ENCODE measurements at places on chromosomes 2 and 18.
A peak's percentile ranks its signal among the peaks of the same experiment; 100 is the strongest.

GRCh38 chr2:21617885-21618434 is 494.2 kb downstream of the TDRD15 start:
- no peak for DNase-seq

GRCh38 chr18:49141491-49141890 is 190.7 kb upstream of the SMAD7 start:
- no peak for DNase-seq

DNA sequence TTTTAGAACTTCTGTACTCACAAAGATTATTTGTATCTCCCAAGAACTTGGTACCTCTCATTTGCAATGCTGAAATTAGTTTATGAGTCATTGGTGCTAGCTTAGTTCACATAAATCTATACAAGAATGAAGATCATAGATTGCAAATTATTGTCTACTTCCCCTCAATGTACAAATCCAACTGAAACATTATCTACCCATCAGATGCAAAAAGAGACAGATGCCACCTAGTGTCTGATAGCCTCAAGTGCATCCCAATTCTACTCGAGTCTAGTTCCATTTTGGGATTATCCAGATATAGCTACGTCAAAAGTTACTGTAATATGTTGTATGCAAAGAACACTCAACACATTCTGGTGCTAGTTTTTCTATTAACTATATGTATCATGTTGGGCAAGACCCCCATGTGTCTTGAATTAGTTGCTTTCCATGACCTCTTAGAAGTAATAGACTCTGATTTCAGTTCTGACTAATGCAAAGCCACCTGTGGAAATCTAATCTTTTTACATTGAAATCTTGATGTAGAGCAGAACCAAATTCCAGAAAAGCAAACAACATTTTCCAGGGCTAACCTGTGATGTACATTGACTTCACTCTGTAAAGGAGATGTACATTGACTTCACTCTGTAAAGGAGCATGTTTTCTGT is 210.0 kb downstream of the RBM43 start:
- DNase-seq: peak; percentile 77

GRCh38 chr2:206415618-206416243 is 27.6 kb upstream of the ADAM23 start:
- DNase-seq: no peak

DNA sequence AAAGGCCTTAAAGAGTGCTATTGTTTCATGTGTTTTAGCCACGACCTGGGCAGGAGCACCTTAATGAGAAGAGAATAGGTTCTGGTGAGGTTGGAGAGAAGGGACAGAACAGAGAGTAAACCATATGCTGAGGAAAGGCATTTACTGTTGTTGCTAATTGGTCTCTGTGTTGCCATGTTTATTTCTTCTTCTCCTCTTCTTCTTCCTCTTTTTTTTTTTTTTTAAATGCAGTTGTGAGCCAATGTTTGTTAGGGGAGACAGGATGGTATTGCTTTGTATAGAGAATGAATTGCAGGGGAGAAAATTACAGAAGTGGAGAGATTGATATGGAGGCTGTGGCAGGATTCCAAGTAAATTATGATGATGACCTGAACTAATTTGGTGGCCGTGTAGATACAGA is 2.6 kb downstream of the SCN9A start:
- no peak for DNase-seq

DNA sequence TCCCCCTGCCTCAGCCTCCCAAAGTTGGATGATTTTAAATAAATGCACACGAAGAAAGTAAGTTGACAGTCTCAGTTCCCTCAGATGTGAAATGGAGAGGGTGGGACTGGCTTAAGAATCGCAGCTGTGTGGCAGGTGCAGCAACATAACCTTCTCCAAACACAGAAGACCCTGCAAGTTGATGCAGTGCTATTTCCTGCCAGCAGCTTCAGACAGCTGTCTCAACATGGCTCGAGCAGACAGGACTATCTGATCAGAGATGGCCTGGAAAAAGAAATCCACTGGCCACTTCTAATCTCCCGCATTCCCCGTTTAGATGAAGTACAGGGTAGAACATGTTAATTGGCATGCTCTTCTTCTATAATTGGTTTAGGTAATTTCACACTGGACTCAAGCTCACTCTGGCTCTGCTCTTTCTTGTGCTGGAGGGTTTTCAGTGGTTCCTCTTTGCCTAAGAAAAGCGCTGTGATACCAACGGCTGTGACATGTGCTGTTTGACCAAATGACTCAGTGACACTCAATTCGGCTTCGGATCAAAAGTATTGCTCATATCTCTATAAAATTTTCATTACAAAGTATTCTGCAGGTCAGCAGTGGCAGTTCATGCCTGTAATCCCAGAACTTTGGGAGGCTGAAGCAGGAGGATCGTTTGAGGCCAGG is 40.2 kb downstream of the MYOM1 start:
- no peak for DNase-seq

GRCh38 chr2:66526180-66526579 is 91.3 kb downstream of the MEIS1 start:
- DNase-seq: no peak

DNA sequence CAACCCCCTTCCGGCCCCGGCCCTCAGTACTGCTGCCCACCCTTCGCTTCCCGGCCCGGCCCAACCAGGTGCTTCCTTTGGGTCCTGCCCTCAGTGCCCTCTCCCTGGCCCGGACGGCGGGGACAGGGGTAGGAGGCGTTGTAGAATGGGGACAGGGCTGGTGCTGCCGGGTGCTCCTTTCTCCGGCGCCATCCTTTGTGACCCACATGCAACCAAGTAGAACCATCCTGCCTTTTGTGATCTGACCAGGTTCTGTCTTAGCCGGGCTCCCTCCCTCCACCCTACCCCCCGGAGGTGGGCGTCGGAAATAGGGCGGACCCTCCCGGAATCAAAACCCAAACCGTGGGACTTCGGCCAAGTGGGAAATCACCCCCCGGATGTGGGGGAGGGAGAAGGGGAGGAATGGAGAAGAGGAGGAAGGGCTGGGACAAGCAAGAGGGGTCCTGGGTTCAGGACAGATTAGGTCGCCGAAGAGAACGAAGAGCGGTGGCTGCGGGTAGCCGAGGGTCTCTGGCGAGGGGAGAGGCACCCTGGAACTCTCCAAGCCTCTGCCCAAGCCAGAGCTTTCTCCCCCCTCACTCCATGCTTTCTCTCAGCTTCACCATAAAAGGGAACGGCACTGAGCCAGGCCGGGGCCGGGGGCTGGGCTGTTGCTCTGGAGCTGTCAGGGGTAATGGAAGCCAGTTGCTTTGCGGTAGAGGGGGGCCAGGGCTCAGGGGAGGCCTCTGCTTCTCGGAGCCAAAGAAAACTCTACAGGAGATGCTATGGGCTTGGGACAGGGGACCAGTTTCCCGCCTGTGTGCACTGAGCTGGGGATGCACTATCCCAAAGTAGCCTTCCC is 756 bp upstream of the OST4 start:
- DNase-seq: no peak

DNA sequence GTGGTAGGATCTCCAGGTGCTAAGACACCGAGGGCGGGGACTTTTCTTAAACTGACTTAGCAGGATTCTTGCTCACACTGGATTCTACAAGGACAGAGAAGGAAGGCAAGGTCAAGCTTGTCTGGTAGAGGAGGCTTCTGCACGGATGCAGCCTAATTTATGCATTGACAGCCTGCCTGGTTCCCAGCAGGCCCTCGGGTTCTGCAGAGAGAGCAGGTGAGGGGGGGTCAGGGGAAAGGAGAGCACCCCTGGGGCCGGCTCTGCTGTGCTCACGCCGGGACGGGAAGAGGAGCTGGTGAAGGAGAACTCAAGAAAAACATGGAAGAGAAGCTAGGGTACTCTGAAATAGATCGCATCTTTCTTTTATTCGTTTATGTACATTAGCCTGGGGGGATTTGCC is 46.4 kb downstream of the ADI1 start:
- DNase-seq: no peak

GRCh38 chr2:64905338-64906024 is 83.7 kb upstream of the SLC1A4 start:
- DNase-seq: no peak

- DNase-seq: no peak
These were observed 10.9 kb upstream of the ERBB4 start for GRCh38 chr2:212549463-212549862.

- no peak for DNase-seq
These were observed 26.1 kb downstream of the KCTD18 start for GRCh38 chr2:200483729-200484198.

DNA sequence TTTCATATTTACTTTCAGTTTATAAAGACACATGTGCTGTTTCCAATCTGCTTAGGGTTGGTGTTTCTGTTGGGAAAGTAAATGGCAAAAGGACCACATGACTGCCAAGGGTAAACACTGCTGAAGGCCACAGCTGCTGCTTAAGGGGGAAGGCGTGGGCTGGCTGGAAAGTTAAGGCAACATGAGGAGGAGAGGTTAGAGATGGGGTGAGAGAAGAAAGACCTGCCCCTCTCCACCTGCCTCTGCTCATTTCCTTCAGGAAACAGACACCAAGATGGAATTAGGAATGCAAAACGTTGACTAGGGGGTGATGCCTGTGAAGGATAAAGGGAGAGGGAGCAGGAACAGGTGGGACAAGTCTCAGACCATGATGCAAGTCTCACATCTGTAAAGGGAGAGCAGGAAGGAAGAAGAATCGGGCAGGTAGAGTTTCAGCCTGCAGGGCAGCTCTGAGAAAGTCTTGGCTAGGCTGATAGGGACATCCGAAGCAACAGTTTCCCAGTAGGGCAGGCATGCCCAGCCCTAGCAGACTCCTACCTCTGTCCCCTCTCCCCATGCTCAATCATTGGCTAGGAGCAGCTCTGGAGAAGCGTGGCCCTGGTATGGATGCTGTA is 86.0 kb downstream of the CDC42EP3 start:
- DNase-seq: no peak

- no peak for DNase-seq
These were observed 57.0 kb downstream of the ZNF519 start for GRCh38 chr18:14075196-14075595.

DNA sequence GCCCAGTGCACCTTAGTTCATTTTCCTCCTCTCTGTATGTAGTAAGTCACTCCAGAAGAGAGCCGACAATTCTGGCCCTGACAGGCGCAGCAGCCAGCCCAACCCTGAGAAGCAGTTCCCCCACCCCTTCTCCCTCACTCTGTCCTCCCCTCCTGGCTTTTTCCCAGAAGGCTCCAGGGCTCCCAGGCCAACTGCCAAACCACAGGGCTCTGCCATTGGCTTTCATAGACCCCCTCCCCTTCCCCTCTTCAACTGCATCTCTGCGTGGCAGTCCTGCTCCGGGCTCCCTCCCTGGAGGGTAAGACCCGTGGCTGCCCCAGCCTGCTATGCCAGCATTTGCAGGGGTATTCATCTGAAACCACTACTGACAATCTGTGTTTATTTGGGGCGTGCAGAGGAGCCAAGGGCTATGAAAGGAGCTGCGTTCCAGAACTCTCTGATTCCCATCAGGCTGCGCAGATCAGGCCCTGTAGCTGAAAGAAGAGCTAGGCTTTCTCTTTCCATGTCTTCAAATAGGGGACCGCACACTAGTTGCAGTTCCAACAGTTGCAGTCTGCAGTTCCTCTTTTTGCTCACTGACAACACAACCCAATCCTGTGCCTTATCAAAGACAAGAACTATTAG is 388.6 kb upstream of the TNP1 start:
- DNase-seq: no peak

GRCh38 chr2:55311444-55311870 is 42.4 kb upstream of the MTIF2 start:
- DNase-seq: peak; percentile 23

GRCh38 chr2:134140251-134140661 is 113.6 kb upstream of the MGAT5 start:
- no peak for DNase-seq

DNA sequence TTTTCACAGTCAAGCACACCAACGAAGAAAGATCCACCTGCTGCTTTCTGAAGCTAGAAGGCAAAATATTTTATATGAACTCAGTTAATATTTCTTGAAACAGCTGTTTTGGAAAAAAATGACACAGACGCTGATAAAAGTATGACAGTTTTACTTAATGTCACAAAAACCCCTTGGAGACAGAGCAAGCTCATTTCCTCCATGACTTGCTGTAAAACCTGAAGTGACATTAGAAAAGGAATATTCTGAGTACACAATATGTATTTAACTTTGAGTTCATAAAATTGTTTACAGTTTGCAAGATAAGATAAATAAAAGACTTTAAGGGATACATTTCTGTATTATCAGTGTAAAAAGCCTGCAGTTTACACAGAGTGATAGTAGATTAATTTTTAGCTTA is 105.4 kb downstream of the DSEL start:
- DNase-seq: no peak

- DNase-seq: peak; percentile 92
These were observed 23.6 kb upstream of the HES6 start for GRCh38 chr2:238263204-238264071.

DNA sequence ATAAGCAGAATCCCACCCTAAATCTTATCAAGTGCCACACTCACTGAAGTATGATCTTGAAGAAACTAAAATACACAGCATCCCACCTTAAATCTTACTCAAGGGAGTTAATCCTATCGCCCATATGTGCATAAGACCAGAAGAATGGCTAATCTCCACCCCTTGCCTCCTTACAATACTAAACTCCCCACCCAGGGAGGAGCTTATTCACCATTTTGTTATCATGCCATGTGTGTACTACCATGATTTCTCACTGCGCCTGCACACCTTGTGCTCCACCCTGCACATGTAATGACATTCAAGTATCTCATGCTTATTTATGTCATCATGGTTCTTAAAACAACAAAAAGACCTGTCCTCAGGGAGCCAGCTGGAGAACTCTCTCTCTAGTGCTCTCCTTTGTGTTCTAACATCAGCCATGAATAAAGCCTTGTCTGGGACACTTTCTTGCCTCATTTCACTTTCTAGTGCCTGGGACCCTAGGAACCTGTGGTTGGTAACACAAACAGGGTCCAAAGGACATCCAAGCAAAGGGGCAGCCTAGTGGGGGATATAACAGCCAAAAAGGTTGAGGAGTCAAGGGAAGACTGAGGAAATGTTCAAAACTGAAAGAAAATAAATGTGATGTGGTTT is 87.4 kb downstream of the SLC66A3 start:
- no peak for DNase-seq

- DNase-seq: no peak
These were observed 22.9 kb downstream of the ITGB1BP1 start for GRCh38 chr2:9400268-9401058.

DNA sequence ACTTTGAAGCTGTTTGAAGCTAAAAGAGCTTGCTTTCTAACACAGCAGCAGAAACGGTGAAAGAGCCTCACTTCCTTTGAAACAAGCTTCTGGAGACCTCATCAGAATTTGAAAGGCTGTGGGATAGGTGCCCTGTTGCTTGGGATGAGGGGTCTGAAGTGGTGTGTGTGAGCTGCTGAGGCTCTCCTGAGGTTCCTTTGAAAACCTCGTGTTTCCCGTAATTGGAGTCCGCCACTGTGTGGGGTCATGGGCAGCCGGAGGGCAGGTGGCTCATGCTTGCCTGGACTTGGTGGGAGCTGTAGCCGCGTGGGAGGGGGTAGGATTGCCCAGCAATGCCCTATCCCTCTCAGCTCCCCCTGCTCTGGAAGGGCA is 34.4 kb downstream of the CABLES1 start:
- DNase-seq: no peak

- no peak for DNase-seq
These were observed 15.2 kb upstream of the FAHD2A start for GRCh38 chr2:95387358-95387757.

- DNase-seq: no peak
These were observed 26.3 kb downstream of the PMAIP1 start for GRCh38 chr18:59926131-59926530.
